ENCODE measurements at places on chromosomes 6 and 20. TPM values are rescaled to one million over a fixed set of nuclear protein-coding genes. Genes with fewer than 3 reads are reported as not detected.

Gene LPA
- not detected for total RNA-seq

- no peak for DNase-seq
Measured at GRCh38 chr6:117674503-117674902, 766 bp upstream of the NUS1 start.

DNA sequence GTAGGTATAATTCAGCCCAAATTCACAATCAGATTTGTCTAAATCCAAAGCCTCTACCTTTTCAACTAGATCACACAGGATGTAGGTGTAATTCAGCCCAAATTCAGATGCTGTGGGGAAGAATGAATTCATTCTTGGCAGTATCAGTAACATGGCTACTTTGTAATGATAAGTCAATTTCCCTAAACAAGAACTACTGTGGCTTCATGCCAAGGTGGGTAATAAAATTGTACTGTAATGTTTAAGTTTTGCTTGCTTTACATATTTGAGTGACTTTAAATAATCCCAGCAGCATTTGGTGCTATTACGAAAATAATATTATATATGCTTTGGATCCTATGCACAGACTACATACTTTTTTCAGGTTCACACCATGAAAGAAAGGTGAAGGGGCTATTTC lies 239.1 kb downstream of the HDGFL1 start:
- no peak for DNase-seq

GRCh38 chr6:140858381-140858971 lies 1274.2 kb upstream of the GJE1 start:
- no peak for DNase-seq

Measured in activated CD8-positive, alpha-beta T cell treated with anti-CD3 and anti-CD28 coated beads, Interleukin-2, amount 10 ng/mL, durations not matched to agents 7 days and 5 days (primary cell).